GDM1 (cell line): ENCODE measurements at places on chromosomes 6 and 20.
A peak's percentile ranks its signal among the peaks of the same experiment; 100 is the strongest.

- no peak for DNase-seq
Observed at GRCh38 chr20:35539756-35540212, 2.1 kb upstream of the ERGIC3 start.

DNA sequence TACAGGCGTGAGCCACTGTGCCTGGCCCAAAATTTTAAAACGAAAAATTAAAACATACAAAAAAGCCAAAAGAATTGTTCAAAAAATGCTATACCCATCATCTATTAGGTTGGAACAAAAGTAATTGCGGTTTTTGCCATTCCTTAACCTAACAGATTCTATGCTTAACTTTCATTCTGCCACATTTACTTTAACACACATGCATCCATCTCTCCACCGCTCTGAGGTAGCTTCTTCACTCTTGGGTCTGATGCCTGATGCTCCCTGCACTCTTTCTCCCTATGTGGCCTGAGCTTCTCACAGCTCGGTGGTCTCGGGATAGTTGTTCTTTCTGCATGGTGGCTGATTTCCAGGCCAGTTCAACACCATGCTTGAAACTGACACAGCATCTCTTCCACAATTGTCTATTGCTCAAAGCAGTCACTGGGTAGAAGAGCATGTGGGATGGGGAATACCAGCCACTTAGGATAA is 4.7 kb upstream of the MANBAL start:
- no peak for DNase-seq

GRCh38 chr6:132144456-132144855 is 193.3 kb upstream of the CCN2 start:
- DNase-seq: peak; percentile 37

- no peak for DNase-seq
Observed at GRCh38 chr6:35478259-35478658, 10.1 kb downstream of the RPL10A start.

GRCh38 chr20:13554706-13555105 is 84.0 kb downstream of the TASP1 start:
- DNase-seq: no peak

DNA sequence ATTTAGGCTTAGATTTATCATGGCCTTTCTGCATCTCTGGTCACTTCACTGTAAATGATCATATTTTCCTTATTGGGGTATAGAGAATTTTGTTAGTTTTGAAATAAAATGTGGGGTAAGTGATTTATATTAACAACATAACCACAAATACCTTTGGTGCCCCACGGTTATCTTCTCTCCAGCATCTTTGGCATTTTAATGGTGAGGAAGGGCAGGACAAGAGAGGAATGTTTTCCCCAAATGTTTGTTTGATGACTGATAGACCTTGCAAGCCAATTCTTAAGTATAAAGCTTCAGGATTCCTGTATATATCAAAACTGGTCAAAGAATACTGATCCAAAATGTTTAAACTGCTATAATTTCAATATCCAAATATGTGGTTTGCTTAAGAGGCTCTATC is 171.6 kb upstream of the SMLR1 start:
- no peak for DNase-seq
